ENCODE measurements at places on chromosomes 5 and 9. TPM values are rescaled to one million over a fixed set of nuclear protein-coding genes. Genes with fewer than 3 reads are reported as not detected.

LYSMD3 gene
- 7.0 TPM for total RNA-seq

MSX2 gene
- 0.26 TPM for total RNA-seq

NDST1 gene
- 28.7 TPM for total RNA-seq

TAF11L10 gene
- total RNA-seq = not detected

ZFP2 gene
- 0.28 TPM for total RNA-seq

DND1 gene
- 0.85 TPM for total RNA-seq

SLC6A19 gene
- total RNA-seq = 0.07 TPM

TRIM36 gene
- 11.7 TPM for total RNA-seq

LRRC19 gene
- total RNA-seq = not detected

PTPN3 gene
- total RNA-seq = 0.62 TPM

NR4A3 gene
- 0.18 TPM for total RNA-seq

NKD2 gene
- 4.9 TPM for total RNA-seq

ECSCR gene
- 6.4 TPM for total RNA-seq
